ENCODE measurements at places on chromosomes 2 and 18.

DNA sequence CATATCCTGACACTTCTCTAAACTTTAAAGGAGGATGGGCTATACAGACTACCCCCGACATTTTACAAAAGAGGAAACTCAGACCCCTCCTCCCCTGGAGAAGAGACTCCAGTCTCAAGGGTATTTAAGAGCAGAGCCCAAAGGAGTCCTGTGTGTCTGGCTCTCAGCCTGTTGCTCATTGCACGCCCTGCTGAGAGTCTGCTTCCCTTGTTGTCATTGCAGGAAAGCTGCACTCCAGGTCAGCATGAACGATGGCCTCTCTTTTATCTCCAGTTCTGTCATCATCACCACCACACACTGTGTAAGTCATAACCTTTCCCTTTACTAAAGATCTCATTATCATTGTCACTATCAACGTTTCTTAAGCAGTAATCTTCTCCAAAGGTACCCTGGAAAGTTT is 111.4 kb downstream of the ANTXR1 start:
- no peak for DNase-seq

DNA sequence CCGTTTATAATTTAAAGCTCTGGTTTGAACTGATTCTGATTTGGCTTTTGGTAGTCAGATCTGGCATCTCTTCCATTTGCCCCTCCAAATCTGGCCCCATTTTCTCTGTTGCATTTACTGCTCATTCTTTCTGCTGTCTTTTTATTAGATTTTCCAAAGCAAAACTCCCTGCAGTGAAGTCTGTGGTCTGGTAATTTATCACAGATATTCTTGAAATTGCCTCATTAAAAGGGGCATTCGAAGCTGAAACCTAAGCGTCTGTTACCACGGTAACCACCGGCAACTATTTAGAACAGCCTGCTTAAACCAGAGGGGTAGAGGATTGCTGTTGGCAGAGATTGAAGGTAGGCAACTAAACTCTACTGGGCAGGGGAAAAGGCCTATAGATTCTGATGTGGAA is 111.5 kb upstream of the UPP2 start:
- DNase-seq = no peak

GRCh38 chr2:195600778-195601177 is 56.2 kb upstream of the SLC39A10 start:
- no peak for DNase-seq

DNA sequence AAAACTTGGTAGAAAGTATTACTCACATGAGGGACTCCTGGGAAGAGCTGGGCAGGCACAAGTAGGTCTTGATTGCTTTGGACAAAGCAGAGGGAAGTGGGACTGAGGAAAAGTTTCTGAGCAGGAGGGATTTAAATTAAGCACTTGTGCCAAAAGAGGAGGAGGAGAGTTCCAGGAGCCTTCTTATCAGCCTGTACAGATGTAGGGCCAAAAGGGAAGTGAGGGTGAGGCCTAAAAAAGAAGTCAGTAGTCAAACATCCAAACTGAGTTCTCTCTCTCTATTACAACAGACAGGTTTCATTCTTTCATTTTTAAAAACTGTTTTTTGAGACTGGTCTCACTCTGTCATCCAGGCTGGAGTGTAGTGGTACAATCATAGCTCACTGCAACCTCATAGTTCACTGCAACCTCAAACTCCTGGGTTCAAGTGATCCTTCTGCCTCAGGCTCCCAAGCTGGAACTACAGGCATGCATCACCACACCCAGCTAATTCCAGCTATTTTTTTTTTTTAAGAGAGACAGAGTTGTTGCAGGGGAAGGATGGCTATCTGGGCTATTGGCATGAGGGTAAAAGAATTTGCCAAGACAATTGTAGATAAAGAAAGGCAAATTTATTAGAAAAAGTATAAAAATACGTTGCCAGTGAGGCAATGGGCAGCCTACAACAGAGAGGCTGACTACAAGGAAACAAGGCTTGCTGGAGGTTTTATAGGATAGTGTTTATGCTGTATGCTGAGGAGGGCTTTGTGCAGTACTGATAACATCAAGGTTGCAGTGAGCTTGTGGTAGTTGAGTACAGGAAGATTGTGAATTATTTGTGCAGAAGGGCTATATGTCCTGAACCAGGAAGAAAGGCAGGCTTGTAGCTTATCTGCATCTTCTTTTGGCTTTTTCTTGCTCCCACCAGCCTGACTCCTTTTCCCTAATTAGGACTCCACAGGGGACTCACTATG is 29.0 kb downstream of the CFAP210 start:
- no peak for DNase-seq

DNA sequence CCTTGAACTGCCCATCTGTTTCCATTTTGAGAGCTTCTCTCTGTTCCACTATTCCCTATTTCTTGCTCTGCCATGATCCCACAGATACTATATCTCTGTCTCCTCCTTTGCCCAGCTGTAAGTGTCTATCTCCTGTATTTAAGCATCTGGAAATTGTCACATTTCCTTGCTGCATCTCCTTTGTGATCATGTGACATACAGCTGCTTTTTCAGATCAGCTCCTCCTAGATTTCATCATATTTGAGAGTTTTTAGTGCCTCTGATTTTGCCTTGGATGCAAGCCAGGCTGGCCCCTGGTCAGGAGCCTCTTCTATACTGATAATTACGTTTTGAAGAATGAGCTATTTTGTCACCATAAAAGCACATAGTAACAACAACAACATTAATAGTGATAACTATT is 131.7 kb upstream of the TNP1 start:
- DNase-seq = no peak

DNA sequence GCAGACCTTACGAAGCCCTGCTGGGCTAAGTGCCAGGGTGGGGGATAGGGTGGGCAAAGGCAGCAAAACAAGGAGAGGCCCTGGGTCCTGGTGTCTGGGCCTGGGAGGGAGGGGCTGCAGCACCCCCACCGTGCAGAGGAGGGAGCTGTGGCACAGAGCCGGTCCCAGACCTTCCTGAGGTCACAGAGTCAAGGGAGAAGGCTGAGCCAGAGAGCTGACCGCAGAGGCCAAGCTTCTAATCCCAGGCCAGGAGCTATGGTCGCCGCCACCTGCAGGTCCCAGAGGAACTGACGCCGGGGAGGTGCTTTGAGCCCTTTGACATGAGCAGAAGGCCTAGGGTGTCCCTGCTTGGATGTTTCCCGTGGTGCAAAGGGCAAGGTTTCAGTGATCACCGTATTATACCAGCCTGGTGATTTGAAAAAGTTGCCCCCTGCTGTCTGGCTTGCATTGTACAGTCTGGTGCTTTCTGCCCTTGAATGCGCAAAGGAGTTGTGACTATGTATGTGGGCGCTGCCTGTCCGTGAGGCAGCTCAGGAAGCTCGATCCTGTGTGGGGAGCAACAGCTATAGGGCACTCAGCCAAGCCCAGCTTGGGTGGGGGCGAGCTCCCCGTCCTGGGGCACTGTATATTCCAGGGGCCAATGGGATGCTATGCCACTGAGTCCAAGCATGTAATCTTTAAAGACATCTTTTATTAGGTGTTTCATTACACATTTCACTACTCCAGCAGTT is 44.3 kb downstream of the EDAR start:
- no peak for DNase-seq

GRCh38 chr18:23838233-23838632 is 149.0 kb downstream of the LAMA3 start:
- DNase-seq = no peak

All from stimulated activated CD4-positive, alpha-beta T cell treated with anti-CD3 and anti-CD28 coated beads, Interleukin-4, amount 100 ng/mL, for 4 hours (primary cell).